Left ventricle myocardium inferior (tissue), 1 donor: ENCODE measurements at places on chromosomes 2 and 18. TPM values are rescaled to one million over a fixed set of nuclear protein-coding genes. Genes with fewer than 3 reads are reported as not detected.

The SCYGR4 gene
- not detected for total RNA-seq

The CYTIP gene
- 0.82 TPM for total RNA-seq

GRCh38 chr2:215386566-215386965, 49.3 kb downstream of the FN1 start:
- no peak overlapping the region for H3K4me3 ChIP-seq
- peaks cover 84% of the 10 kb centered on the region for H3K36me3 ChIP-seq
- no peaks in the 10 kb centered on the region for H3K27me3 ChIP-seq

DNA sequence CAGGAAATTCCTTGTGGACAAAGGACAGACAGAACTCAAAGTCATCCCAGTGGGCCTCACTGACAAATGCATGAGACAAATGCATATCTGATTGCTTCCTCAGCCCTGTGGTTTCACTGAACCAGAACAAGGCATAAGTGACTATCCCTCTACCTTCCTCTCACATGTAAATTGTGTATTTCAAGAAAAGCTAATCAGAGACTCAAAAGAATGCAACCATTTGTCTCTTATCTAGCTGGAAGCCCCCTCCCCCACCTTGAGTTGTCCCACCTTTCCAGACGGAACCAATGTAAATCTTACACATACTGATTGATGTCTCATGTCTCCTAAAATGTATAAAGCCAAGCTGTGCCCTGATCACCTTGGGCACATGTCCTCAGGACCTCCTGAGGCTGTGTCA, 102.0 kb upstream of the TMEM200C start:
- no peak overlapping the region for H3K27ac ChIP-seq
- no peaks in the 10 kb centered on the region for H3K36me3 ChIP-seq
- H3K4me1 ChIP-seq, result no peaks in the 10 kb centered on the region
- DNase-seq, result no peak

DNA sequence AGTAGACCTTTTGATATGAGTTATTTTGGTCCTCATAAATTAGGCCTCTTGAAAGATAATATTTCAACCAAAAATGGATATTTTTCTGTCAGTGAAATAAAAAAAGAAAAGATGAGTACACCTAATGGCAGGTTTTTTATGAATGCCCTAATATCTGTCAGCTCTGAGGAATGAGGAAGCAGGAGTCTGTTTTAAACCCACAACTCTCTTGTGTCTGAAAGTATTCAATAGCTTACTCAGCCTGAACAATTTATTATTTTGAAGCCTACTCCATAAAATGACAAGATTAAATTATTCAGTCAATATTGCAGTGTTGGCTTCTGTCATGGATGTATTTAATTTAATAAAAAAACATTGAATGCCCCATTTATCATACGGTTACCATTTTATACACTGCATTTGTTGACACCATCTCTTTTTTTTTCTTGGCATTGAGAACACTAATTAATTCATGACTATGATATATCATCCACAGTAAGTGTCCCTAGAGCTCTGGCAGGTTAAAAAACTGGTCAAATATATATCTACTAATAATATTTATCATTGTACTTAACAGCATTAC, 548.2 kb downstream of the CBLN2 start:
- H3K36me3 ChIP-seq, result no peaks in the 10 kb centered on the region
- H3K27ac ChIP-seq, result no peak overlapping the region
- H3K4me1 ChIP-seq, result no peaks in the 10 kb centered on the region
- H3K4me3 ChIP-seq, result no peak overlapping the region

DNA sequence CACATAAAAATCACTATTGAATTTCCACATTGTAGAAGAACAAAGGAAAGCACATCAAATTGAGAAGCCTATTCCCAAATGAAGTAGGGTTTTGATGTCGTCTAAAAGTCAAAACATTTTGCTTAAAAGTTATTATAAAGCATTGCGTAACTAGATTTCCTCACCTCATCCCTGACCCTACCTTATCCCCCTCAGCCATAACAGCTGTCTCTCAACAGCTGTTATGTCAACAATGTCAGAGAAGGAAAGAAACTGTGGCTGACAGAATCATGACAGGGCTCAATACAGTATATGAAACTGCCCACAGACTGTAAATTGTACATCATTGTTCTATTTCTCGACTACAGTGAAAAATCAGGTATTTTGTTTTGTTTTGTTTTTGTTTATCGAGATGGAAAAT, 63.0 kb upstream of the ACVR1C start:
- H3K4me3 ChIP-seq, result no peak overlapping the region
- peaks cover 3% of the 10 kb centered on the region for H3K36me3 ChIP-seq
- no peak overlapping the region for H3K27ac ChIP-seq
- H3K4me1 ChIP-seq, result no peaks in the 10 kb centered on the region
- no peak for DNase-seq
